ENCODE measurements at places on chromosomes 1 and 21.

DNA sequence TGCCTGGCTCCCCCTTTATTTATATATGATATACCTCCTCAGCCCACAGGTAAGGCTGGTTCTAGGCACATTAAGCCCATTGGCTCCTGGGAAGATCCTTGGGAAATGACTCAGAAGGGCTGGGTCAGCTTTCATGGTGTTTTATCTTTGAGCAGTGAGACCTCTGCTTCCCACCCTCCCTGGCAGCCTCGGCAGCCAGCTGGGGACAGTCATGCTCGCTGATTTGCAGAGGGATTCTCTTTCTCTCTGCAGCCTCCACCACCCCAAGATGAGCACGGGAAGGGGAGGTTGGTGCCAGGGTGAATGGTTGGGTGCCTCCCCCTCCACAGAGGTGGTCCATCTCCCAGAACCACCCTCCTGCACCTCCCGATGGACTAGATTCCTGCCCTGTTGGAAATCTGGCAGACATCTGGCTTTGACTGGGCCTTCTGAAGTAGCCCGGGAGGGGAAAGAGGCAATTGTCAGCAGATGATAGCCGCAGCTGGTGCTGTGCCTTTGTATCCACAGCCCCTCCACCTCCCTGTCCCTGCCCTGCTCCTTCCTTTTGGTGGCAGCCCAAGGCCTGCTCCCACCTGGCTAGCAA is 24.6 kb downstream of the IER5 start:
- no peak for DNase-seq

DNA sequence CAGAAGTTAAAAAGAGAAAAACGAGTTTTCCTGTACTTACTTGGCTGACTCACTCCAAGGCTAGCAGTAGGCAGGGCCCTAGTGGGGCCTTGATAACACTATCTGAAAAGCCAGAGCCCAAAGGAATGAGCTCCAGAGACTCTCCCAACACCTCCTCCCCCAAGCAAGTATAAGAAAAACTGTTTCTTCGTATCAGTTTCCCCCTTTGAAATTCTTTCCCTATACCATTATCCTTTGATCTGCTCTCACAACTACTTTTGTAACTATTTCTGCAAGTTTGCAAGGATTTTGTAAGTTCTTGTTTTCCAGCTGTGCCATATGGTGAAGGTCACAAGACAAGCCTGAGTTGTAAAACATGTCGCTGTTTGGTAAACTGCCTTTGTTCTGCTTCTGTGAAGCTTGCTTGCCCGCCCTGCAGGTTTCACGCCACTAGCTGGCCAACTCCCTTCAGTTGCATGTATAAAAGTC is 36.5 kb upstream of the KCNJ15 start:
- DNase-seq: no peak

- no peak for DNase-seq
Observed at GRCh38 chr1:2146836-2147517, 47.6 kb downstream of the FAAP20 start.

- no peak for DNase-seq
Observed at GRCh38 chr1:187817782-187818181, 989.0 kb downstream of the PLA2G4A start.

- DNase-seq: no peak
Observed at GRCh38 chr1:223711173-223711572, 1.2 kb upstream of the CAPN2 start.

DNA sequence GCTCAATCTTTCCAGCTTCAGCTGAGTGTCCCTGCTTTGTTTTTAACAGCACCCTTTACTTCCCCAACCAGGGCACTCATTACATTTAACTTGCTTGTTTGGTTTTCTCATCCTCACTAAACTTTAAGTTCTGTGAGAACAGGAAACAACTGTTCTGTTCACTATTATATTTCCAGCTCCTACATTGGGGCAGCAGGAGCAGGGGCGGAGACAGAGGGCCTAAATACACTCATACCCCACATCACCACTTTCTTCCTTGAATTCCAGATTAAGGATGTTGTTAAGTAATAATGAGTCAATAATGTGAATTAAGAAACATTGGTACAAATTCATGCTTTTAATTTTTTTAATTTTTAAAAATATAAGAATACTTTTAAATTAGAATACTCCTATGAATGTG is 6.0 kb downstream of the DRAM2 start:
- no peak for DNase-seq

GRCh38 chr1:8660411-8660828 is 157.0 kb downstream of the RERE start:
- DNase-seq: no peak

- DNase-seq: no peak
Observed at GRCh38 chr1:112710586-112710985, 3.7 kb upstream of the RHOC start.
